ENCODE measurements at places on chromosomes 3 and 15. TPM values are rescaled to one million over a fixed set of nuclear protein-coding genes. Genes with fewer than 3 reads are reported as not detected.

KNL1 gene
- 13.7 TPM for total RNA-seq

INSYN1 gene
- total RNA-seq = 7.9 TPM

ZIC1 gene
- total RNA-seq = 1.9 TPM

P2RY12 gene
- 2.5 TPM for total RNA-seq

STRC gene
- 0.82 TPM for total RNA-seq

CTXN2 gene
- not detected for total RNA-seq

CHST2 gene
- 56.3 TPM for total RNA-seq

ARL14 gene
- not detected for total RNA-seq

OR5K2 gene
- not detected for total RNA-seq

KBTBD8 gene
- total RNA-seq = 1.7 TPM

LSAMP gene
- 6.7 TPM for total RNA-seq

VGLL3 gene
- total RNA-seq = 7.5 TPM

IL20RB gene
- 0.12 TPM for total RNA-seq

CKMT1A gene
- total RNA-seq = 0.47 TPM

ISL2 gene
- total RNA-seq = 0.29 TPM

PIERCE2 gene
- total RNA-seq = 2.6 TPM

LTK gene
- 1.7 TPM for total RNA-seq

CASR gene
- total RNA-seq = 24.4 TPM

SENP8 gene
- total RNA-seq = 3.4 TPM

CCDC14 gene
- total RNA-seq = 76.3 TPM

DNAJA4 gene
- total RNA-seq = 32.1 TPM

GPR149 gene
- not detected for total RNA-seq

TEX55 gene
- not detected for total RNA-seq

SERPINI1 gene
- total RNA-seq = 18.3 TPM

NOX5 gene
- total RNA-seq = 0.23 TPM

GUCA1C gene
- not detected for total RNA-seq

GABRR3 gene
- total RNA-seq = not detected

ZMYND10 gene
- total RNA-seq = 3.9 TPM

All from metanephros (tissue), 2 donors.